ENCODE measurements at places on chromosomes 7 and 10. TPM values are rescaled to one million over a fixed set of nuclear protein-coding genes. Genes with fewer than 3 reads are reported as not detected.

DNA sequence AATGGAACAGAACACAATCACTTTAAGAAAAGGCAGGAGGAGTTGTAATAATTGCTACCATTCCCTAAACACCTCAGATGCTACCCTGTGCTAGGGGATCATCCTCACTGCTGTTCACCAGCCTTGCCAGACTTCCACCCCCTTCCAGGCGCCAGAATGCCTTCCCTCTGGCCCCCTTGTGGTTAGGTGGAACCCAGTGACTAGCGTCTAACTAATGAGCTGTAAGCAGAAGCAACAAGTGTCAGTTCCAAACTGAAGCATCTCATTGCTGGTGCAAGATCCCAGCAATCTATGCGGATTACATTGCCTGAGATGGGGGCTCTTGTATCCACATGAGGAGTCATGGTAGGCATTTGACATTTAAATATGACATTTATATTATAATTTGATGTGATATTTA, 86.6 kb downstream of the FRMD4A start:
- no peak overlapping the region for H3K4me3 ChIP-seq
- no peak overlapping the region for H3K27ac ChIP-seq
- no peak for DNase-seq
- H3K36me3 ChIP-seq = no peaks in the 10 kb centered on the region
- H3K4me1 ChIP-seq = no peaks in the 10 kb centered on the region
- peaks cover 24% of the 10 kb centered on the region for H3K27me3 ChIP-seq

DNA sequence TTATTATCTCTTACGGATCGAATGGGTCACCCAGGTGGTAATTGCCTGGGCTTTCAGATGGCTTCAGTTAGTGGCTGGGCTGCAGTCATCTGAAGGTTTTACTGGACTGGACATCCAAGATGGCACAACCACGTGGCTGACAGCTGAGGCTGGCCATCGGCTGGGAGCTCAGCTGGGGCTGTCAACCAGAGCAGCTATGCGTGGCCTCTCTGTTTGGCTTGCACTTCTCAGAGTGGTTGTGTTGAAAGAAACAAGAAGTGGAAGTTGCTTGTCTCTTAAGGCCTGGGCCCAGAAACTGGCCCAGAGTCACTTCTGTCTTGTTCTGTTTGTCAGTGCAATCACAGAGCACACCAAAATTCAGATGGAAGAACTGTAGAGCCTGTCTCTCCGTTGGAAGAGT, 5.7 kb upstream of the GDI2 start:
- peaks cover 4% of the 10 kb centered on the region for H3K36me3 ChIP-seq
- no peak for DNase-seq
- H3K27me3 ChIP-seq = no peaks in the 10 kb centered on the region
- H3K4me1 ChIP-seq = peaks cover 32% of the 10 kb centered on the region
- H3K27ac ChIP-seq = no peak overlapping the region

DNA sequence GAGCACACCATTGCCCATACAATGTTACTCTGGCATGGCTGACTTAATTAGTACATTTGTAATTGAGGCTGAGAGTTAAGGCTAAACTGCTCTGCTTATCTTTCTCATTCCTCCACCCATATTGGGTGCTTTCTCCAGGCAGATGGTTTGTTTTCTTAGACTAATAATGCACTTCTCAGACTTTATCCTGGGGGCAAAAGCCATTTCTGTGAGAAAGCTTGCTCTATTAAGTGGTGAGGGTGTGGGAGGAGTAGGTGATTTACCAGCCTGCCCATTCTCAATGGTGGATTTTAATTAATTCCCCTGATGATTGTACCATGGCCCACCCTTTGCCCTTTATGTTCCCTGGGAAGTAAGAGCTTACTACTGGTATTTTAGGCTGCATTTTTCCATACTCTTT, 174.8 kb downstream of the FOXP2 start:
- H3K36me3 ChIP-seq = no peaks in the 10 kb centered on the region
- H3K27ac ChIP-seq = no peak overlapping the region
- no peak overlapping the region for H3K4me3 ChIP-seq
- no peak for DNase-seq
- H3K4me1 ChIP-seq = no peaks in the 10 kb centered on the region

GRCh38 chr7:39357648-39358047, 208.6 kb upstream of the YAE1 start:
- peaks cover 8% of the 10 kb centered on the region for H3K4me1 ChIP-seq
- no peak overlapping the region for H3K27ac ChIP-seq
- DNase-seq = no peak
- H3K27me3 ChIP-seq = peaks cover 2% of the 10 kb centered on the region
- no peaks in the 10 kb centered on the region for H3K36me3 ChIP-seq

- no peak overlapping the region for H3K27ac ChIP-seq
- no peaks in the 10 kb centered on the region for H3K4me1 ChIP-seq
- no peak overlapping the region for H3K4me3 ChIP-seq
- H3K36me3 ChIP-seq = no peaks in the 10 kb centered on the region
Observed at GRCh38 chr7:84399661-84400060, 205.1 kb upstream of the SEMA3A start.

GRCh38 chr7:71457846-71458590, 326.1 kb downstream of the GALNT17 start:
- H3K4me1 ChIP-seq = no peaks in the 10 kb centered on the region
- no peak for DNase-seq
- no peak overlapping the region for H3K27ac ChIP-seq
- no peaks in the 10 kb centered on the region for H3K36me3 ChIP-seq

DNA sequence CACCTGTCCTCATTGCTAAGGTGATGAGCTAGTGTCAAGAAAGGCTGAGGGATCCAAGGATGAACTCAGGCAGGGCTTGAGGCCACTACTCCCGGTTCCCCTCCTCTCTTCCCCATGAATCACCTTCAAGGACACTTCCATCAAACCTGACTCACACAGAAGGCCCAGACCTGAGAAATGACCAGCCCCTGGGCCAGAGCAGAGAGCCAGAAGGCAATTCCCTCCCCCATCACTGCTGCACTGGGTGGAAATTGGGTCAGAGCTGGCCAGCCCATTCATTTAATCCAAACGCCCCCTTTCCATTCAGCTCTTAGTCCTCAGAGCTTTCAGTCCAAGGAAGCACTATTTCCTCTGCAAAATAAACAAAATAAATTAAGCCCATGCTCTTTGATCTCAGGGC, 182.0 kb downstream of the KCNMA1 start:
- H3K4me1 ChIP-seq = no peaks in the 10 kb centered on the region
- no peak for DNase-seq
- H3K36me3 ChIP-seq = no peaks in the 10 kb centered on the region
- no peak overlapping the region for H3K4me3 ChIP-seq
- H3K27me3 ChIP-seq = no peaks in the 10 kb centered on the region
- no peak overlapping the region for H3K27ac ChIP-seq

Gene LRIT2
- total RNA-seq = not detected

Gene CXCL12
- not detected for total RNA-seq

Gene HOXA10
- not detected for total RNA-seq

Gene PNLIPRP2
- total RNA-seq = not detected

Gene GLI3
- not detected for total RNA-seq

Gene HOXA9
- not detected for total RNA-seq

Gene CDHR3
- total RNA-seq = 3.7 TPM
